ENCODE measurements at places on chromosomes 7 and 10.

GRCh38 chr7:51141451-51142003, 175.1 kb downstream of the COBL start:
- DNase-seq: no peak

DNA sequence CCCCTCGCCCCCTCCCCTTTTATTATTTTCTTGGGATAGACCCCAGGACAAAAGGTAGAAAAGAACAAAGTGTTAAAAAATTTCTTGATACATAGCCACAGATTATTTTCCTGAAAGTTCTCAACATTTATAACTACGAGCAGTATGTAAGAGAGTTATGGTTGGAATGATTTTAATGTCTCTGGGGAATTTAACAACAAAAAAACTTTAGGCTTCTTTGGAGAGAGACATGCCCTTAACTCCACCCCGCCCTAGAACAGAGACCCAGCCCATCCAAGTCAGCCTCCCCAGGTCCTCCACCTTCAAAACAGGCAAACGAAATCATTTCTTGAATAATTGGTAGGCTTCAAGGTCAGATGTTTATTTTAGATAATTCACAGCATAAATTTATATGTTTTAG, 97.1 kb downstream of the TCF7L2 start:
- no peak for DNase-seq

DNA sequence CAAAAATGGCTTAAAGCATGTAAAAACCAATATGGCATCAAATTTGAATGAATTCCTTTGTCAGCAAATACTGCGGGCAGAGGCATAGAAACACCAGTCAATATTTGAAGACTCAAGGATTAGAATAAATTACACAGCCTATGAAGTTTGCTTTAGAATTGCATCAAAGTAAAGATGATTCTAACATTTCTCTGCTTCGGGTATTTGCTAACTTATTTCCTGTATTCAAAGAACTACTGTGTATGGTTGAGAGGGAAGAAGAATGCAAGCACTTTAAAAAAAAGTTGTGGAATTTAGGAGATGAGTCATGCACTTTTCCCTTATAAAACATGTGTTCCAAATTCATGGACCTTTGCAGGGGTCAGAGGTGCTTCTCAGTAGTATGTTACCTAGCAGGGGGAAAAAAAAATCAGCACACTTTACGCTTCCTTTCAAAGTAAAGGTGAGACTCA, 90.1 kb downstream of the PIP4K2A start:
- DNase-seq: no peak

DNA sequence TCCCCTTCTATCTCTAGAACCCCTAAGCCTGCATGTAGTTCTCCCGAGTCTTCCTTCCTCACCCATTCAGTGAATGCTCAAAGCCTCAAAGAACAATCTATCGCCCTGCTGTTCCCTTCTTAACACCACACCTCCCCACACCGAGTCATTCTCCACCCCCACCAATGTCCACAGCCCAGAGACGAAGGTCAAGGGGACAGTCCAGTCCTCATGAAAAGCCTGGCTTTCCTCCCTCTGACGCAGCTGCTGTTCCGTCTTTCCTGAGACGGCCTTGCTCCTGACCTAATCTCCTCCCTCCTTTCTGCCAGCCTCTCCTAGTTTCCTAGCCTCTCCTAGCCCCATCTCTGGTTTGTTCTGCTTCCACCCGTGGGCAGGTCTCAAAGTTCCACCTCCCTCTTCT, 9.2 kb downstream of the MOSPD3 start:
- no peak for DNase-seq

DNA sequence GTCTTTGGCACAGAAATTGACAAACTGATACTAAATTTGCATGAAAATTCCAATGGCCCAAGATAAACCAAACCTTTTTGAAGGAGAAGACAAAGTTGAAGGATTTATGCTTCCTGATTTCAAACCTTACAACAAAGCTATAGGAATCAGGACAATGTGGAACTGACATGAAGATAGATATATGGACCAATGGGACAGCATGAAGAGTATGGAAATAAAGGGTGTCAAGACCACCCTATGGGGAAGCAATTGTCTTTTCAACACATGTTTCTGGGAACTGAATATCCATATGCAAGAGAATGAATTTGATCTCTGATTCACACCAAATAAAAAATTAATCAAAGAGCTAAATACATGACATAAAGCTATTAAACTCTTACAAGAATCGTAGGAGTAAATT, 77.2 kb upstream of the ADARB2 start:
- no peak for DNase-seq

DNA sequence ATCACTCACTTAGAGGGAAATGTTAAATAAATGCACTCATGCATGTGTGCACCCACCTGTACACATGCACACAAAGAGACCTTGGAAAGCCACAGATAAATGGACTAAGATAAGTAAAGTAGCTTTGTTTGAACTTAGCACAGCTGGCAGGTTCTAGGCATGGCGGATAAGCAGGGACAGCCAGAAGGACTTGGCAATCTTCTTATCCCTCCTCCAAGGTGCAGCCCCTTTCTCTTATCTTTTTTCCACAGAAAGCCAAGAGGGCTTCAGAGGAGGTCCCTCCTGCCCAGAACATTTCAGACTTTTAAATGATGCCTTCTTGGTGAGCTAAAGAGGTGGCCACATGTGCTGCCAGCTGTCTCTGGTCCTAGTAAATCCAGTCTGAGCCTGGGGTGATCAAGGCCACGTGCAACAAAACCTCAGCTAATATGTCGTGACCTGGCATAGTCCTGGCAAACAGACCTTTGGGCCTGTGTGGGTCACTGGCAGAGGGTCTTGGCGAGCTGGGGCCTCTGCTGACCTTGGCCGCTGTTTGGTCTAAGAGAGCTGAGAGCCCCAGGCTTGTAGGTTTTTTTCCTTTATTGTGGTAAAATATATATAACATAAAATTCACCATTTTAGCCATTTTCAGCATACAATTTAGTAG, 43.2 kb upstream of the SLC35B4 start:
- no peak for DNase-seq
